ENCODE measurements at places on chromosomes 16 and 17.
A peak's percentile ranks its signal among the peaks of the same experiment; 100 is the strongest.

GRCh38 chr16:16186820-16187219 lies 36.5 kb downstream of the ABCC6 start:
- no peak for DNase-seq

GRCh38 chr17:34840750-34841149 lies 120.5 kb downstream of the CCT6B start:
- no peak for DNase-seq

- DNase-seq, result peak; percentile 54
These were observed 10.0 kb downstream of the TMEM235 start for GRCh38 chr17:78241277-78242023.

DNA sequence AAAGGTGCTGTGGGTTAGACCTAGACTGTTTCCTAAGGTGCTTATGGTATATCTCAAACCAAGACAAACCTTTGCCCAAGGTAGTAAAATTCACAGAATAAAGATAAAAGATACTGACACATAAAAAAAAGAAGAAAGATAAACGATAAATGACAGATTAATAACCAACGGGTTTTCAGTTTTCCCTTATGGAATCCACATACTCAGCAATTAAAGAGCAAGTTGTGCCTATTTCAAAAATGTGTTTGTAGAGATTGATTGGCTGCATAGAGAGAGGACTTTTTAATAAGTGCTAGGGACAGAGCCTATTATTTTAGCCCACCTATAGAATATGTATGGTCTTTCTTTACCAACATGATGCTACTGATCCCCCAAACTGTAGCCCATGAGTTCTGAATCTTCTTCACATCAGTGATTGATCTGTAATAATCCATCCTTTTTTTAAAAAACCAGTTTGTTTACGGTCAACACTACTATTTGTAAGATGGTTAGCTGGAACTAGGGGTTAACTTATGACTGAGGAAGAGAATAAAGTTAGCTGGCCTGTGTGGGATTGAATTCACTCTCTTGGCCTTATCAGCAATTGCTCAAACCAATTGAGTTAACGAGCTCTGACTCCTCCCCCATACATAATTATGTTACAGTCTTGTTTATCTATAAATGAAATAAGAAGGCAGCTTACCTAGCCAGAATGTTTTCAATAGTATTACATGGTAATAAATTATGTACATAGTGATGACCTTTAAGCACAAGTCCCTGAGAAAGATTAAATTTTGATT lies 53.8 kb downstream of the SNX11 start:
- no peak for DNase-seq

DNA sequence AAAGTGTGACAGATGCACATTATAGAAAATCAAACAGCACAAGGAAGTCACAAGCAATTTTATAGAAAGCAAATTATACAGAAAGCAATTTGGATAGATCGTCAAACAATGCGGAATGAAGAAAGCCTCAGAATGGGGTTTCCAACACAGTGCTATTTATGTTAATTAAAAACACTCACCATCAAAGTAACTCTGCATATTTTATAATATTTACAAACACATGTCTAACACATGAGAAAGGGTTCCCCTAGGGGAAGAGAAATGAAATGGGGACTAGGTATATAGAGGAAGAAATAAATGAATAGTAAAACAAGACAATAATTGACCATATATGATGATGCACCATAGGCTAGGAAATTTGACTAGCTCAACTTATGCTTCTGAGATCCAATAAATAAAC lies 171.2 kb upstream of the XYLT1 start:
- no peak for DNase-seq

GRCh38 chr16:80191928-80192327 lies 348.9 kb upstream of the DYNLRB2 start:
- DNase-seq, result no peak

Data from HCEC 1CT (cell line).